Kidney tubule cell (primary cell): ENCODE measurements at places on chromosomes 12 and 14.

- no peak for DNase-seq
Measured at GRCh38 chr12:3791256-3791874, 38.5 kb upstream of the CRACR2A start.

- DNase-seq = no peak
Measured at GRCh38 chr12:19901841-19902240, 462.5 kb downstream of the AEBP2 start.

- DNase-seq = no peak
Measured at GRCh38 chr12:3647504-3647903, 105.4 kb downstream of the CRACR2A start.

DNA sequence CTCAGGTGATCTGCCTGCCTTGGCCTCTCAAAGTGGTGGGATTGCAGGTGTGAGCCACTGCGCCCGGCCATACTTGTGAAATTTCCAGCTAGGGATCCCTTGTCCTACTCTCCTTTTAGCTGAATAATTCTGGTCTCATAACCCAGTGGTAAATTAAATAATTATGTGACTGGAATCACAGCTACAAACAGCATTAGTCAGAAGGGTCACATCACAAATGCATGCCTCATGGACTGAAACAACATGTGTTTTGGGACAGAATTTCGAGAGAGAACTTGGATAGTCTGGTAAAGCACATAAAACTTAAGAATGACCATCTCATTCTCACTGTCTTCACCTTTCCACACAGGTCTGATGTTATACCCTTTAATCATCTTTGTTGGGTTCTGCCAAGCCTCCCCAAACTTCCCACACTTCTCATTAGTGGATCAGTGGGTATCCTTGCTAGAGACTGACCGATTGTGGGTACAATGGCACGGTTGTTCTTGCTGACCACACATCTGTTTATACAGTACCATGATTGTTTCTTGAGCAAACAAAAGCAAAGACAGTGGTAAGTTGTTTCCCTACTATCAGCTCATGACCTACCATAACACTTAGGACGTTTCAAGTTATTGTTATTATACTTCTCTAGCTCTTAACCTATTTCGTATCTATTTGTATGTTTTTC lies 5.1 kb downstream of the GPRC5D start:
- DNase-seq = no peak

- DNase-seq = no peak
Measured at GRCh38 chr12:11431486-11431885, 36.1 kb upstream of the PRB2 start.

DNA sequence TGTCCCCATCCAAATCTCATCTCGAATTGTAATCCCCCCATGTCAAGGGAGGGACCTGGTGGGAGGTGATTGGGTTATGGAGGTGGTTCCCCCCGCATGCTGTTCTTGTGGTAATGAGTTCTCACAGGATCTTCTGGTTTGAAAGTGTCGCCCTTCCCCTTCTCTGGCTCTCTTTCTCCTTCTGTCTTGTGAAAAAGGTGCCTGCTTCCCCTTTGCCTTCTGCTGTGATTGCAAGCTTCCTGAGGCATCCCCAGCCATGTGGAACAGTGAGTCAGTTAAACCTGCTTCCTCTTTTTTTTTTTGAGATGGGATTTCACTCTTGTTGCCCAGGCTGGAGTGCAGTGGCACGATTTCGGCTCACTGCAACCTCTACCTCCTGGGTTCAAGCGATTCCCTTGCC lies 104.0 kb downstream of the CCDC91 start:
- peak; percentile 66 for DNase-seq
